ENCODE measurements at places on chromosomes 4 and X.

- DNase-seq, result no peak
These were observed 20.2 kb upstream of the GATB start for GRCh38 chr4:151781026-151781425.

GRCh38 chrX:110032534-110033147 is 29.7 kb downstream of the TMEM164 start:
- no peak for DNase-seq

DNA sequence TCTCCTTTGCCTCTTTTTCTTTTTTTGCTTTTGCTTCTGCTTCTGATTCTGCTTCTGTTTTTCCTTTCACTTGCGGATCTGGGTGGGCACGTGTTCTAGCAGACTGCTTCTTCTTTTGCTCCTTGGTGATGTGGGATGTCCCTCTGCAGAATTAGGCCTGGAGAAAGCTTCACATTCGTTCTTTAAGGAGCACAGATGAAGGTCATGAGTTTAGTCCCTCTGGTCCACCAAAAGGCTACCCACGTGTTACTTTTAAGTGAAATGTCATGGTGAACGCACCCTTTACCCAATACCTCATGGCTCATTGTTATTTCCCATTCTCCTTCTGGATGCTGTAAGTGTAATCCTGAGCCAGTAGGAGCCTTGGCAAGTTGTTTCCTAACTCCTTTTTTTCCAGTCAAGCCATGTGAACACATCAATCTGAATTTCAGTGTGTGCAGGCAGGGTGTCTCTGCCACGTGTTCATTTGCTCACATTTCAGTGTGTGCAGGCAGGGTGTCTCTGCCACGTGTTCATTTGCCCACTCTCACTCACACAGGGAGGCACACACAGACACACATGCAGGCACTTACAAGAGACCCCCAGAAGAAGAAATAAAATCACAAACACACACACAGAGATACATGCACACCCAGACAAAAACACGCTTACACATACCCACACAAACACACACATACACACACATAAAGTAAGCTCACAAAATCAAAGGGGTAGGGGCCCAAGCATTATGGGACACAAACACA is 36.9 kb downstream of the NBDY start:
- no peak for DNase-seq

- DNase-seq, result no peak
These were observed 27.5 kb upstream of the PLS3 start for GRCh38 chrX:115533485-115533884.

DNA sequence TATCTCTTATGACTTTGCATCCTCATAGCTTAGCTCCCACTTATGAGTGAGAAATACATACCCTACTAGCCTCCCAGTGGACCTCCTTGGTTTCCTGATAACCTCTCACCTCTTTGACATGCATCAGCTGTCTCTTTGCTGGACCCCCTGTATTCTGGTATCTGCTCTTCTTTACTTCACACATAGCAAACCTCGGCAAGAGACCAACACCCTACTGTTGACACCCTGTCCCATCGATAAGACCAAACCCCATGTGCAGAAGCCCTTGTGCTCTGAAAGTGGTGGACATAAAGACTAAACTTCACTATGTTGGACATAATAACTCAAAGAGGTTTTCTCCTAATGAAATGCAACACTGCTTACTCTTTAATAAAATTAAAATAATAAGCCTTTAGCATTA is 75.7 kb downstream of the RNF150 start:
- no peak for DNase-seq

DNA sequence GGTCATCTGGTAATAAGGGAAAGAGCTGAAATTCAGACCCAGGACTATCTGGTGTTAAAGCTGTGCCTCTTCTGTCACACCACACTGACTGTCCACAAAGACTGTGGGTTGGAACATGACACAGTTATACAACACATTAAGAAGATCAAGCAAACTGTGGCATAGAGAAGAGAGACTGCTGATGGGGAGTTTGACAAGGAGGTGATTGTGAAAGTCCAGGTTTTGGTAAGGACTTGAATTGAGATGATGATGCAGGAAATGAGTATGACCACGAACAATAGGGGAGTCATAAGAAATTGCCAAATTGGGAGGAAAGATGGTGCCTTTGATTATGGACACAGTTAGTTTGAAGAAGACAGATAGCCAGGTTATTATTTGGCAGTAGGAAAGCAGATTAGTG is 163.4 kb downstream of the PDGFRA start:
- no peak for DNase-seq

DNA sequence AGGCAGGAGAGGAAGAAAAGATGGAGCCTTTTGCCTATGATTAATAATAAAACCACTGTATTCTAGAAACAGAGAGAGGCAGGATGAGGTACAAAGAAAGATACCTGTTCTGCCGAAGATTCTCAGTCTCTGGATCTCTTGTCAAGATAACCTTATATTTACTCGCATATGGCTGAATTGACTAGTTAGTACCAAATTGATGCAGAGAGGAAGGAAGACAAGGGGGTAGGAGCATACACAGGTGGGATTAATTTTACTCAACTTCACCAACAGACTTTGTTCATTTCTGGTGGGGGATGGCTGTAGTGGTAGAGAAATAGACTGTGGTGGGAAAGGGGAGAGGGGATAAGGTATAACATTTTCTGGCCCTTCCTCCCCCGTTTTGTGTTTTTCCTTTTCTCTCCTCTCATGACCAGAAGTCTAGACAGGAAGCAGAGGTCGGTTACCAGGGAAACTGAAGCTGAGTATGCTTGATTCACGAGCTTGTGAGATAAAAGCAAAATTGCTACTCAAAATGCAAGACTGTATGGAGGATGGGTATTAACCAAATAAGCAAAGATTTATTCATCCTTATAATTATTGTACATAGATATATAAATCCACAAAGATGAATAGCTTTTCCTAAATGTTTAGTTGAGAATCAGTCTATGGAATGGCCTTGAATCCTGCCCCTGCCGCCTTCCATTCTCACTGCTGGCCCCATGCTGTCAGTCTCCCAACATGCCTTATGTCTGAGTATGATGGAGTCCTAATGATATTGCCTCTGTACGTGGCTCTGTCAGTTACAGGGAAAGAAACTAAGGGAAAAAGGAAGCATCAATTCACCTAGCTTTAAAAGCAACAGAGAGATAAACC is 17.8 kb upstream of the PAGE2B start:
- DNase-seq, result peak; percentile 34

GRCh38 chr4:7512428-7512827 is 77.7 kb upstream of the PSAPL1 start:
- DNase-seq, result no peak

- DNase-seq, result no peak
These were observed 69.5 kb downstream of the AASDH start for GRCh38 chr4:56317749-56318148.

DNA sequence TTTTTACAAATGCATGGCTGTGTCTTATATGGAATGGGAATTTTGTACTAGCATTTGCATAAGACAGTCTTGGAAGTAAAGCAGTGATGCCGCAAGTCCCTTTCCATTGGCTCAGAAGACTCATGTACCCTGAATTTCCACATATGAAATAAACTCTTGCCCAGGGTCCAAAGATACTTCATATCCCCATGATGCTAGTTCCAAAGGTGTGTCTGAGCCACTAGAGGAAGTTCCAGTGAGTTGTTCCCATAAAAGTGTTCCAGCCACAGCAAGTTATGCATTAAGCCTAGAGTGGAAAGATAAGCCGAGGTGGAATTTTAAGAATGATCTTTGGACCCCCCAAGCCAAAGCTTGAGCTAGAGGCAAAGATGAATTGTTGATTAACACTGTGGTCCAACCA is 9.3 kb upstream of the CEP135 start:
- DNase-seq, result no peak

- no peak for DNase-seq
These were observed 1023.3 kb upstream of the TENM3 start for GRCh38 chr4:181219783-181220416.

All from T follicular helper cell (primary cell).